ENCODE measurements at places on chromosomes 7 and 10. TPM values are rescaled to one million over a fixed set of nuclear protein-coding genes. Genes with fewer than 3 reads are reported as not detected.

DNA sequence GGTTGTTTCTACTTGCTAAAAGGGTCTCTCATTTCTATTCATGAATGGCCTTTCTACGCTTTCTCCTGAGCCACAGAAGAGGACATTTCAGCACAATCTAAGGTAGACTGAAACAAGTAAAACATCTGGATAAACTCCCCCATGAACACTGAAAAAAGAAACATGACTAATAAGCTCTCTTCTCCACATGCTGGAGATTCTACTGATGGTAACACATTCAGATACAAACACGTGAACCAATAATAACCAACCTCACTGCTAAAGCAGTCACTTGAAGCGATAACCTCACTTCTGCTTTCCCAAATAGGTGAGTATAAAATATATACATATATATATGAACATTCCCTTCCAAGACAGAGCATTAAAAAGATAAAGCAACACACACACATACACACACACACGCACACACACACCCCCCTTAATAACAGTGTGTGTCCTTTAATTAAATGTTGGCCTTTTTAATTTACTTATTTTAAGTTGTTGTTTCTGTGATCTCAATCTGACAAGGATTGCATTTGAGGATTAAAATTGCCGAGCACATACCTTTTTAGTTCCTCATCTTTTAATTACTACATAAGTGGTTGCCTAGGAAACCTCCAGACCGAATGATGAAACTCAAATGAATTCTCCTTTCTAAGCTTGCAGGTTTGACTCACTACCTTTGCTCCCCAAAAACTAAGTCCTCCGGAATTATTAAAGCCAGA lies 292.4 kb upstream of the KLF14 start:
- DNase-seq, result no peak

DNA sequence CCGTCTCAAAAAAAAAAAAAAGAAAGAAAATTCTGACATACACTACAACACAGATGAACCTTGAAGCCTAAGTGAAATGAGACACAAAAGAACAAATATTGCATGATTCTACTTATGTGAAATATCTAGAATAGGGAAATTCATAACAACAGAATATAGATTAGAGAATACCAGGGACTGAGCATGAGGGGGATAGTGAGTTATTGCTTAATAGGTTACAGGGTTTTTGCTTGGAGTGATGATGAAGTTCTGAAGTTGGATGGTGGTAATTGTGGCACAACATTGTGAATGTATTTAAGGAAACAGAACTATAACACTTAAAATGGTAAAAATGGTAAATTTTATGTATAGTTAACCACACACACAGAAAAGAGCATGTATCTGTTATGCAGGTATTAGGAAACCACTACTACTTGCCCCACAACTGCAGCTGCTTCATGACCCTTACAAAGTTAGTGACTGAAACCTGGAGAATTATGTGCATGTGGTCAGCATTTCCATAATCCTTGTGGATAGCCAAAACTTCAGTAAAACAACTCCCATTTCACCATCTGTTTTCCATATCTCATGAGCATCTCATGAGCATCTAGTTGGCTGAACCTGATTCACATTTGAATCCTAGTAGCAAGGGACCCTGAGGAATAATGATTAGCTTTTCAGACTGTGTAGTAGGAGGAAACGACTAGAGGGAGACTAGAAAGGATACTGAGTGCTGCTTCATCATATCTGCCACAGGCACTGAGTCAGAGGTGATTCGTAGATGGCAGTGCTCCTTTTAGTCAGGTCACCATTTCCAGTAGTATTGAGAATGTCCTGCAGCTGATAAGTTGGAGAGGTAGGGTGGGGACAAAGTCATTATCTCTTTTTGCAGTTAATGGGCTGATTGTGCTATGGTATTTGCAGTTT lies 26.3 kb downstream of the SAMD8 start:
- no peak for DNase-seq

DNA sequence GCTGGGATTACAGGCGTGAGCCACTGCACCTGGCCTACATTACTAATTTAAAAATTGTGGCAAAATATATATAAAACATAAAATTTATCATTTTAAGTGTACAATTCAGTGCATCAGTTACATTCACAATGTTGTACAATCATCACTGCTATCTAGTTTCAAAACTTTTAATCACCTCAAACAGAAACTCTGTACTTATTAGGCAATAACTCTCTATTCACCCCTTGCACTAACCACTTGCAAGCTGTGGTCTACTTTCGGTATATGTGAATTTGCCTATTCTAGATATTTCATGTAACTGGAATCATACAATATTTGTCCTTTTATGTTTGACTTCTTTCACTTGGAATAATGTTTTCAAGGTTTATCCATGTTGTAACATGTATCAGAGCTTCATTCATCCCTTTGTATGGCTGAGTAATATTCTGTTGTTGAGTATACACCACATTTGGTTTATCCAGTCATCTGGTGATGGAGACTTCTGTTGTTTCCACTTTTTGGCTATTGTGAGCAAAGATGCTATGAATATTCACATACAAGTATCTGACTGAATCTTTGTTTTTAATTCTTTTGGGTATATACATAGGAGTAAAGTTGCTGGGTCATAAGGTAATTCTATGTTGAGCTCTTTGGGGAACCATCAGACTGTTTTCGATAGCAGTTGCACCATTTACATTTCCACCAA lies 14.3 kb upstream of the ELOVL3 start:
- DNase-seq, result no peak

Gene NXPH1
- not detected for total RNA-seq

DNA sequence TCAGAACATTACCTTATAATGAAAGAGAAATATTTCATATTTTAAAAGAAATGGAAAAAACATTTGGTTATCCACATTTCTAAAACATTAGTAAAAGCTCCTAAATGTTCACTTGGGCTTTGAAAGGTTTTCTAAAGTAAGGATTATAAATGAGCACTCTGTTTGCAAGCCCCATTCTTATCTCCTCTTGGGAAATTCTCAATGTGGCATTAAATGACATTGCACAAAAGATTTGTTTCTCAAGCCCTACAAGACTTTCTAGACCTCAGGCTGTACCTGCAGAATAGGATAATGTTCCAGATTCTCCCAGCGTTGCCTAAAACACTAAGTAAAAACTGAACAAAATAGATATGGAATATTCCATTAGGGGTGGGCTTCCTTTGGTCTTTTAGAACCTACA lies 658.0 kb upstream of the FOXK1 start:
- DNase-seq, result no peak

DNA sequence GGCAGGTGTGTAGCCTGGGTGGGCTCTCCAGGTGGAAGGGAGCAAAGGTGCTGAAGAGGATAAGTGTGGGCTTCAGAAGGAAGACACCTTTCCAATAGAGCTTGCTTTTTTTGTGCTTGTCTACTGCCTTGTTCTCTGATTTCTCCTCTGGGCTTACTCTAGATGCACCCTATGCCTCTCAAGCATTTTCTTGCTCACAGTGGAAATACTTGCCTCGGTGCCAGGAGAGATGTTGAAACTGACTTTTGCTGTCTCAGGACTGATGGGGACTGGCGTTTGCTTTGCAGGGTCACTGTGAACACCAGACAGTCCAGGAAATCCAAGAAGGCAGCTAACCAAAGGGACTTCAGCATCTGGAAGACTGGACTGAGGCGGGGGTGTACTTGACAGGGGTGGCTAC lies 187.9 kb downstream of the SNX10 start:
- DNase-seq, result no peak
